Activated CD4-positive, alpha-beta memory T cell treated with anti-CD3 and anti-CD28 coated beads, Interleukin-2, amount 10 ng/mL, durations not matched to agents 7 days and 5 days (primary cell): ENCODE measurements at places on chromosomes 1 and 21.
A peak's percentile ranks its signal among the peaks of the same experiment; 100 is the strongest.

GRCh38 chr1:78070758-78071157 is 25.0 kb downstream of the GIPC2 start:
- H3K36me3 ChIP-seq, result no peaks in the 10 kb centered on the region
- peaks cover 2% of the 10 kb centered on the region for H3K4me1 ChIP-seq
- DNase-seq, result no peak
- no peak overlapping the region for H3K27ac ChIP-seq
- H3K27me3 ChIP-seq, result peaks cover 10% of the 10 kb centered on the region
- H3K4me3 ChIP-seq, result no peak overlapping the region

DNA sequence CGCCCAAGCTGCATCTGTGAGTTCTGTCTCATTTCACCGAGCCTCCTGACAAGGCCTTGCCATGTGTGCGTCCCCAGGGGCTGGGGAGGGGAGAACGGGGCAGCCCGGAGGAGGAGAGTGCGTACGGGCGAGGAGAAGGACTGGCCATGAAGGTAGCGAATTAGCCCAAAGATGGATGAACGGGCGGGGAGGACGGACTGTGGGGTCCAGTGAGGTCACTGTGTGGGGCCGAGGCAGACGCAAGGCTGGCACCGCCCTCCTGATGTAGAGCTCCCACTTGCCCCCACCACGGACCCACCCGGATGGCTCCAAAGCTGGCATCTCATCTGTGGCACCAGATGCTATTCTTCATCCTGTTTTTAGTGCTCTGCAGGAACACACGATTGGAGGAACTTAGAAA is 330.4 kb downstream of the AJAP1 start:
- no peaks in the 10 kb centered on the region for H3K36me3 ChIP-seq
- no peak overlapping the region for H3K27ac ChIP-seq
- no peaks in the 10 kb centered on the region for H3K27me3 ChIP-seq
- H3K4me1 ChIP-seq, result no peaks in the 10 kb centered on the region
- no peak overlapping the region for H3K4me3 ChIP-seq

DNA sequence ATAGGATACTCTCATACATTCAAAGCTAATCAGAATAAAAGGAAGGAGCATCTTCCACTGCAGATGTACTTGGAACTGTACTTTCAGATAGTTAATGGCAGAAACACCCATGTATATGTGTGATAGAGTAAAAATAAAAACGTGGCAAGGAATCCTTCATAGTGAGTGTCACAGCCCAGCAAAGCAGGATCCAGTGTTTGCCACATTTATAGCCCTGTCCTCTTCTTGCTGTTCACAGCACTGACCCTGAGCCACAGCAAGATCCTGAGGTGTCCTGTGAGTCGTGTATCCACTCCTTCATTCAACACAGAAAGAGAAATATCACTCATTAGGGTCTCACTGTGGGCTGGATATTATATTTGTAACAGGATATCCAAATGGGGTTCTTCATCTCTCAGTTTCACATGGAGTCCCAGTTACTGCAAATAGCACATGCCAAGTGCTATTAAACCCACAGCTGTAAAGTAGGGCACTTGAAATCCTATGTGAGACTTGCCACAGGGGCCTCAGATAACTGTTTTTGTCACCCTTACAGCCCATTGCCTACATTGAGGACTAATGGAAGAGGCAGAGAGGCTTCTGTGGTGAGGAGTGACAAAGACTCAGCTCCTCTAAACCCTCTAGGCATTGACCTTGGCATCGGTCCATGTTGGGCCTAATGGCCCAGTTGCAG is 41.3 kb downstream of the CYP2J2 start:
- no peak overlapping the region for H3K4me3 ChIP-seq
- H3K27me3 ChIP-seq, result peaks cover 2% of the 10 kb centered on the region
- no peak for DNase-seq
- no peaks in the 10 kb centered on the region for H3K4me1 ChIP-seq
- no peak overlapping the region for H3K27ac ChIP-seq
- H3K36me3 ChIP-seq, result no peaks in the 10 kb centered on the region

DNA sequence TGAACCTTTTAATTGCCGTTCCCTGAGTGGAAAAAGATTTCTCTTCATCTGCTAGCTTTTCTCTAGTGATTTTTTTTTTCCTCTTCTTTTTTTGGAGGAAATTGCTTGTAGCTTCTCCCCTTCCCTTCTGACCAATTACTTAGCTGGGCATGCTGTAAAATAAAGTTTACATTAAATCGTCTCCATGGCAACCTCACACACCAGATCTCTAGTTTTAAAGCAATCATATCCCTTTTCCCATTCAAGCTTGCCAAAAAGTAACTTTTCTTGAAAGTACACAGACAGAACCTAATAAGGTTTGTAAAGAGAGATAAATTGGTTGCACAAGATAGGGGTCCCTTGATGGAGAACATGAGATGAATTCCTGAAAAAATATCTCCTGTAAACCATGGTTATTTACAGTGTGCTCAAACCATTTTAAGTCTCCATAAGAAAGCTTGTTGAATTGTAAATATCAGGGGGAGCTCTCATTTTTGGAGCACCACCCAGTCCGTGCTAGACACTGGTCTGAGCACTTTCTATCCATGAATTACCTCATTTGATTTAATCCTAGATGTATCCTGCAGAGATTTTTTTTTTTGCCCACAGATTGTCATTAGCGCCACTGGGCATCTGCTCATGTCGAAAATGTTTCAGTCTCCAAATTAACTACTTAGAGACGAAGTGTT is 32.6 kb upstream of the HTR1D start:
- no peak overlapping the region for H3K27ac ChIP-seq
- peaks cover 8% of the 10 kb centered on the region for H3K27me3 ChIP-seq
- DNase-seq, result no peak
- H3K4me3 ChIP-seq, result no peak overlapping the region
- no peaks in the 10 kb centered on the region for H3K4me1 ChIP-seq

GRCh38 chr1:51574796-51575195 is 42.1 kb upstream of the OSBPL9 start:
- no peak for DNase-seq
- H3K27me3 ChIP-seq, result no peaks in the 10 kb centered on the region

GRCh38 chr21:41037936-41038335 is 130.0 kb upstream of the BACE2 start:
- H3K36me3 ChIP-seq, result no peaks in the 10 kb centered on the region
- H3K27me3 ChIP-seq, result no peaks in the 10 kb centered on the region
- H3K4me3 ChIP-seq, result no peak overlapping the region
- no peak for DNase-seq

- no peak overlapping the region for H3K4me3 ChIP-seq
- H3K4me1 ChIP-seq, result peaks cover 91% of the 10 kb centered on the region
- no peak overlapping the region for H3K27ac ChIP-seq
- no peaks in the 10 kb centered on the region for H3K27me3 ChIP-seq
These were observed 179.4 kb upstream of the SGIP1 start for GRCh38 chr1:66354311-66355201.

GRCh38 chr21:39737376-39738000 is 7.5 kb upstream of the IGSF5 start:
- H3K4me3 ChIP-seq, result no peak overlapping the region
- H3K36me3 ChIP-seq, result no peaks in the 10 kb centered on the region
- H3K27me3 ChIP-seq, result no peaks in the 10 kb centered on the region
- no peaks in the 10 kb centered on the region for H3K4me1 ChIP-seq

- no peak overlapping the region for H3K27ac ChIP-seq
- DNase-seq, result peak; percentile 3
- peaks cover 13% of the 10 kb centered on the region for H3K36me3 ChIP-seq
- peaks cover 30% of the 10 kb centered on the region for H3K4me1 ChIP-seq
- H3K4me3 ChIP-seq, result no peak overlapping the region
These were observed 6.4 kb upstream of the LRP8 start for GRCh38 chr1:53334312-53334711.

DNA sequence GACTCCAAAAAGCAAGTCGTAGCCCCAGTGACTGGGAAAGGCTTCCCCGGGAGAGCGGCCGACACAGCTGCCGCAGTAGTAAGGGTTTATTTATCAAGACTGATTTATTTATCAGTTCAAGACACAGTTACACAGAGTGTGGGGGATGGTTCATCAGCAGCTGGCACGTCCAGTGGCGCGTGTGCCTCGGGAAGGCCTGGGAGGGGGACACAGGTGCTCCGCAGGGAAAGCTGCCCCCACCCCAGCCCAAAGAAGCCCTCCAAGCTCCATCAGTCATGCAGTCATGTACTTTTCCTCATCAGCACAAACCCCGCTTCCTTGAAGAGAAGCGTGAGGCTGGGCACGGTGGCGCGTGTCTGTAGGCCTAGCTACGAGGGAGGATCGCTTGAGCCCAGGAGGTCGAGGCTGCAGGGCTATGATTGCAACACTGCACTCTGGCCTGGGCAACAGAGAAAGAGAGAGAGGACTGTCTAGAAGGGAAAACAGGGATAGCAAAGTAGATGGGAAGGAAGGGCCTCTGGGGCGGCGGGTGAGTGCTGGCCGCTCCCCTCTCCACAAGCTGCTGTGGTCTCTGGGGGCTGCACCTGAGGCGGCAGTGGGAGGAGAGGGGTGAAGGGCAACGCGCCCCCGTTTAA is 53.2 kb downstream of the PRKCZ start:
- no peak overlapping the region for H3K4me3 ChIP-seq
- no peaks in the 10 kb centered on the region for H3K36me3 ChIP-seq
- H3K27ac ChIP-seq, result no peak overlapping the region
- H3K4me1 ChIP-seq, result no peaks in the 10 kb centered on the region
- DNase-seq, result no peak

DNA sequence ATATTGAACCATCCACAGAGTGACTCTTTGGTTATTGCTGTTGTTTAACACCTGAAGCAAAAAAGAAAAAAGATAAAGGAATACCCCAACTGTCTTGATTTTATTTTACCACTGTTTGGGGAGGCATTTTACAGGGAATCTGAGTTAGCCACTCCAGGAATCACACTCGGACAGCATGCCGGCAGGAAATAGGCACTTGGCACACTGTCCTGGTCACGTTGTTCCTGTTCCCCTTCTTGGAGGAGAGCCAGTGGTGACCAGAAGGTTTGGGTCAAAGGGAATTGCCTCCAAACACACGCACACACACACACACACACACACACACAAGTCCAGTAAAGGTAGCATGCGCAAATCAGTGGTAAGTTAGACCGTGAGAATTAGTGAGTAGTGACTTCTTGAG is 13.8 kb downstream of the RGS4 start:
- no peaks in the 10 kb centered on the region for H3K36me3 ChIP-seq
- no peak for DNase-seq
- no peak overlapping the region for H3K27ac ChIP-seq
- H3K4me3 ChIP-seq, result no peak overlapping the region
- H3K4me1 ChIP-seq, result no peaks in the 10 kb centered on the region

DNA sequence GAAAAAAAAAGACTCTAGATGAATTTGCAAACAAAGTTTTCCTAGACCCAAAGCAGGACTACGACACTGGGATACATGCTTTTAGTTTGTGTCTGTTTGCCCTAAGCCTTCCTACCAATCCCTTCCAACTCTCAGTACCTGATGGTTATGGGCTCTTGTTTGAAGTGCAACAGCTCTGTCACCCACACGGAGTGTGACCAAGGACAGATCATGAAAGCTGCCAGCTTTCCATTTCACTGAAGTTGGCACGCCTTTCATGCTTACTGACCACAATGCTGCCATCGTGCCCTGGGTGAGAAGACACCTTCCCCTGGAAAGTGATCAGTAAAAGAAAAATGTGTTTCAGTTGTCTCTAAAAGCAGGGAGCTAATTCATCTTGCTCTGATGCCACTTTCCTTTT is 312.5 kb upstream of the PTBP2 start:
- DNase-seq, result no peak
- H3K27ac ChIP-seq, result no peak overlapping the region
- no peaks in the 10 kb centered on the region for H3K36me3 ChIP-seq
- H3K4me1 ChIP-seq, result no peaks in the 10 kb centered on the region
- no peak overlapping the region for H3K4me3 ChIP-seq

- no peaks in the 10 kb centered on the region for H3K4me1 ChIP-seq
- no peak overlapping the region for H3K27ac ChIP-seq
- no peak for DNase-seq
- no peaks in the 10 kb centered on the region for H3K27me3 ChIP-seq
These were observed 864.0 kb downstream of the PLA2G4A start for GRCh38 chr1:187692799-187693198.

DNA sequence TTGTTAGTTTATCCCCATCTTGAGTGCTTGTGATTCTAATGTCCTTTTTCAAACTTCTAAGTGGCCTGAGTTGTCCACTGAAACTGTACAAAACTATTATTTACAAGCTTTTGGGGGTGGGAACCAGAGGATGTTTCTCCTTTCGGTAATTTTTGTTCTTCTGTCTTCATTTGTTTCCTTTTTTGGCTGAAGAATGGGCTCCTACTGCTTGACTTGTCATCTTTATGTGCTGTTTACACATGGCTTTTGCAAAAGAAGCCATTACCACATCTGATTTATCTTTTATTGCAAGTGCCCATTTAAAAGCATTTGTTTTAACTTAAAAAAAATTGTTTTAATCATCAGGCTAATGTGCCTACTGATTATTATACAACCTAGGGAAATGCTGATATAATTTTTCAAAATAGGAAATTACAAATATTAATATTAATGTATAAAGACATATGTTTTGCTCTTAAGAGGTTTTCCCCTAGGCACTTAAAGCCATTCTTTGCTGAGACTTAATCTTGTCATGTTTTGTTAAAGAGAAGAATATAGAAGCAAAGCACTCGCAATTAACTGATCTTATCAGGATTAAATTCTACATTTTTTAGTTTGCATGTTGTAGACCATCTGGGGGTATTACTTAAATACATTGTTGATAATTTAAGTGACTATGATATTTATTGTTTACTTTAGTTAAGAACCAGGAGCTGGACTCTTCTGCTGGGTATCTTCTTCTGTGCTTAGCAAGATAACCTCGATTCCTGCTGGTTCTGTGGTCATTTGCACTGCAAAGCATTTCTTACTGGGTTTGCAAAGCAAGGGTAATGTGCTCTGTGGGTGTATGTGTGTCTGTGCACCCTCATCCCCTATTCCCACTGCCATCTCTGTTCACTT is 40.1 kb downstream of the TMEM200B start:
- H3K36me3 ChIP-seq, result no peaks in the 10 kb centered on the region
- H3K27ac ChIP-seq, result no peak overlapping the region
- no peak for DNase-seq
- no peaks in the 10 kb centered on the region for H3K4me1 ChIP-seq
- no peak overlapping the region for H3K4me3 ChIP-seq

DNA sequence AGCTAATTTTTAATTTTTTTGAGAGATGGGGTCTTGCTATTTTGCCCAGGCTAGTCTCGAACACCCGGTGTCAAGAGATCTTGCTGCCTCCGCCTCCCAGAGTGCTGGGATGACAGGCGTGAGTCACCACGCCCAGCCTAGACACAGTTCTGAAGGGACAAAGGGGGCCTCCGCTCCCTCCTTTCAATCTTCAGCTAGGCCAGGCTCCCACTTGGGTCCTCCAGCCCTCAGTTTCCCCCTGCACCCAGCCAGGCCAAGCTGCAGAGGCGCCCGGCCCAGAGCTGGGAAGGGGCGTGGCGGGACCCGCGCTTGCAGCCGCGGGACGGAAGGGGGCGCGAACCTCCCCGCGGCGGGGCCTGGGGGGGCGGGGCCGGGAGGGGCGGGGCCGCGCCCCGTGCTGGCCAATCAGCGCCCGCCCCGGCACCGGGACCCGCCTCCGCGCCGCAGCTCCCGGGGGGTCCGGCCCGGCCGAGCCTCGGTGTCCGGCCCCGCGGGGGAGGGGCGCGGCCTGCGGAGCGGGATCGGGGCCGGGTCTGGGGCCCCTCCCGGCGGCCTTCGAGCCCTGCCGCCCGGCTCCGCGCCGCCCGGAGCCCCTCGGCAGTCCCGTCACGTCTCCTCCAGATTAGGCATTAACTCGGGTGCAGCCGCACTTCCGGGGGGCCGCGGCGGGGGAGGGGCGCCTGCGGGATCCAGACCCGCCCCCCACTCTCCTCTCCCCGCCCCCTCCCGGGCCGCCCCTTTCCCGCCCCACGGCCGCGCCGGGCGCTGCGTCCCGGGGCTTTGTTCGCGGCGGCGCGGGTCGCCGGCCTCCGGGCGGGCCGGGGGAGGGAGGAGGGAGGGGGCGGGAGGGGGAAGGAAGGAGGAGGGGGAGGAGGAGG is 559 bp upstream of the AGRN start:
- peaks cover 42% of the 10 kb centered on the region for H3K4me1 ChIP-seq
- H3K27ac ChIP-seq, result peak overlapping the region; percentile 65
- peak overlapping the region; percentile 63 for H3K4me3 ChIP-seq
